ENCODE measurements at places on chromosomes 1 and 21.

GRCh38 chr1:46133181-46133658, 791 bp upstream of the PIK3R3 start:
- DNase-seq, result no peak

GRCh38 chr1:222387007-222387814, 160.7 kb downstream of the HHIPL2 start:
- no peak for DNase-seq

GRCh38 chr1:32764826-32765569, 52.2 kb downstream of the YARS1 start:
- DNase-seq, result no peak

- DNase-seq, result no peak
Observed at GRCh38 chr1:108901106-108901505, 24.3 kb downstream of the GPSM2 start.

DNA sequence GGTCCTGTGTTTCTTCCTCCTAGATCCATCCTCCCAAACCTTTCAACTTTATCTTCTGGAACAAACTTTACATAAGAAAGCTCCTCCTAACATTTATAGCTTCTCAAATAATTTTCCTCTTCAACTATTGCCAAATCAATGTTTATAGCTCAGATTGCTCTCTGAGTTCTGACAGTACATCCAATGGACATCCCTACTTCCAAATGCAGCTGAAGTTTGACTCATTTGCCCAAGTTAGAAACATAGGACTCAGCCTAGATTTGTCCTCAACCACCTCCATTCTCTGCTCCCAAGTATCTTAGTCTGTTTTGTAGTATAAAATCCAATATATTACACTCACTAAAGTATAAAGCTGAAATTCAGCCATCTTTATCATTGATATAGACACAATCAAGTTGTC, 62.6 kb downstream of the ALG14 start:
- no peak for DNase-seq

GRCh38 chr1:63669151-63669961, 76.1 kb downstream of the PGM1 start:
- DNase-seq, result no peak

- DNase-seq, result no peak
Observed at GRCh38 chr1:36542962-36543515, 60.3 kb upstream of the CSF3R start.

DNA sequence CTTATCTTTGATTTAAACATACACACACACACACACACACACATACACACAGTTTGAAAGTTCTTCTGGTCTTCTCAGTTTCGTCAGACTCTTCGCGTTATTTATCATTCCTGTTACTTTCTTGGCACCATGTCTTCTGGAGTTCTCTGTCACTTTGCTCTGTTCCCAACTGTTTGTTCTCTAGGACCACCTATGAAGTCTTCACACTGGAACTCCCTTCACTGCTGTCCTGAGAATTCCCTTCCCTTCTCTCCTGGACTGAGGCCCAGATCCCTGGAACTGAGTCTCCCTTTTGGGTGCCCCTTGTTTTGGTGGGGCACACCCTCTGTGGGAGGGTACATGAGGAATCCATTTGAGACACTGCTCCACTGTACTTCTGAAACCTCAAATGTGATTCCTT, 30.5 kb downstream of the ALG14 start:
- no peak for DNase-seq

GRCh38 chr1:61391730-61392129, 309.4 kb downstream of the NFIA start:
- DNase-seq, result no peak

DNA sequence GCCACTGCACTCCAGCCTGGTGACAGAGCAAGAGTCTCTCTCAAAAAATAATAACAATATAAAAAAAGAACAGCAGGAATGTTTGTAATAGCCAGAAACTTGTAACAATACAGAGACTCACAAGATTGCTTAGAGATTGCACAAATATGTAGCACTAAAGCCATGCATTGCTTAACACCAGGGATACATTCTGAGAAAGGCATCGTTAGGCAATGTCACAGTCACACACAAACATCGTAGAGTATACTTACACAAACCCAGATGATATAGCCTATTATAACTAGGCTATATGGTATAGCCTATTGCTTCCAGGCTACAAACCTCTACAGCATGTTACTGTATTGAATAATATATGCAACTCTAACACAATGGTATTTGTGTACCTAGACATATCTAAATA, 45.3 kb downstream of the GPATCH2 start:
- DNase-seq, result no peak

DNA sequence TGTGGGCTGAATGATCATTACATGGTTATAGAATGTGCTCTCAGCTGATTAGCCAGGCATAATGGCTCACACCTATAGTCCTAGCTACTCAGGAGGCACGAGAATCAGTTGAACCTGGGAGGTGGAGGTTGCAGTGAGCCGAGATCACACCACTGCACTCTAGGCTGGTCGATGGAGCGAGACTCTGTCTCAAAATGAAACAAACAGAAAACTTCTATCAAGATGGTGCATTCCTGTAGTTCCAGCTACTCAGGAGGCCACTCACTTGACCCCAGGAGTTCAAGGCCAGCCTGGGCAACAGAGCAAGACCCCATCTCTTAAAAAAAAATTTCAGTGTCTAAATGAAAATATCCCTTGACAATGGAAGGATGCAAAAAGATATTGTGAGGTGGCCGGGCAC, 10.9 kb downstream of the TIMM17A start:
- no peak for DNase-seq

- no peak for DNase-seq
Observed at GRCh38 chr1:149936170-149936991, at the start of gene MTMR11. Gene MTMR11 (minus strand): TSS chr1:149936879. CDS start chr1:149936647, 232 bp downstream.

DNA sequence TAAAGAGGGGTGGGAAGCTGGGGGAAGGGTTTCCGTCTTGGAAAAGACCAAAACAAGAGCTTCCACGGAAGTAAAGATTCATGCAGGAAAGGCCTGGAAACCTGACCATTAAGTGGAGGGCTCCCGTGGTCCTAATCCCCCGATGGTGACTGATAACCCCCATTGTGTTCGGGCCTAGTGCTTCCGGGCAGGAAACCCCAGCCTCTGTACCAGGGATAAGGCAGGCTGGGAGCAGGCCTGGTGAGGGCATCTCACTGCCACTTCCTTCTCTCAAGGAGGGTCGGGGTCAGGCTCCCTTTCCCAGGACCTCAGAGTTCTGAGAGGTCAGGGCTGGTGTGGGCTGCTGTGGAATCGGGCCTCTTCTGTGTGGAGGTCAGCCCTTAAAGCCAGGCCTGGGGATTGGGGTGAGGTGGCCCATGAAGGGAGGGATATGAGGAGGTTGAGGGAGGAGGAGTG, 136.9 kb downstream of the CDC7 start:
- no peak for DNase-seq

DNA sequence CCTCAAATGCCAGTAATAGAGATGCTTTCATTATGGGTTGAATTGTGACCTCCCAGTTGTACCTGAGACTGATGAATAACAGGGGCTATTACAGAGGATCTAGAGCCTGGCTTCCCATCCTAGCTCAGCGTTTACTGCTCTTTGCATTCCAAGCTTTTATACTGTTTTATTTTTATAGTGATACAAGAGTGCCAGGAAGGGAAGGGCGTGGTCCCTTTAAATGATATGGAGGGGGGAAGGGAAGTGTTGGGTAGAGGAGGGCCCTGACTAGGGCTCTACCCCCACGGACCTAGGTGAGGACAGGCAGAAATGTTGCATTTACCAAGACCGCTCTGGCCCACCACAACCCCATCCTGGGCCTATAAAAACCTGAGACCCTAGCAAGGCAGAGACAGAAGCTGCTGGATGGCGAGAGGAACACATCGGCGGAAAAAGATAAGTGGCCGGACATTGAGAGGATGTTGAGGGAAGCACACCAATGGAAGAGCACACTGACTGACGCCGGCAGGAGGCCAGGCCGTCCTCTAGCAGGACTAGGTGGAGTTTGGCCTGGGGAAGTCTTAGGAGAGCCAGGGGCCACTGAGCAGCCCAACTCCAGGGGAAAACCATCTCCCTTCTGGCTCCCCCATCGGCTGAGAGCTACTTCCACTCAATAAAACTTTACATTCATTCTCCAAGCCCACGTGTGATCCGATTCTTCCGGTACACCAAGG, 1025.9 kb downstream of the TTLL7 start:
- no peak for DNase-seq

DNA sequence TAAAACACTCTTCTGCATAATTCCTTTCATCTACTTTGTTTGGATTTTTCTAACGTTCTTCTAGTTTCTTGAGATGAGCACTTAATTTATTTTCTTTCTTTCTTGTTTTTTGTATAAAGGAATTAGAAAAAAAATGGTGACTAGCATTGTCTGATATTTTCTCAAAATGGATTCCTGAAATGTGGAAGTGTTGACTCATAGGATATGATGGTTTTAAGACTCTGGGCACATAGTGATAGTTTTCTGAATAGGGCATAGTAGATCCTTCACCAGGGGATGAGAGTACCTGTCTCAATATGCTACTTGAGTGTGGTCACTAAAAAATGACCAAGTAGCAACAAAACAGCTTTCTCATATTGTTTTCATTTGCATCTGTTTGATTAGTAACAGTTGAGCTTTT, 100.9 kb downstream of the PEX14 start:
- no peak for DNase-seq

DNA sequence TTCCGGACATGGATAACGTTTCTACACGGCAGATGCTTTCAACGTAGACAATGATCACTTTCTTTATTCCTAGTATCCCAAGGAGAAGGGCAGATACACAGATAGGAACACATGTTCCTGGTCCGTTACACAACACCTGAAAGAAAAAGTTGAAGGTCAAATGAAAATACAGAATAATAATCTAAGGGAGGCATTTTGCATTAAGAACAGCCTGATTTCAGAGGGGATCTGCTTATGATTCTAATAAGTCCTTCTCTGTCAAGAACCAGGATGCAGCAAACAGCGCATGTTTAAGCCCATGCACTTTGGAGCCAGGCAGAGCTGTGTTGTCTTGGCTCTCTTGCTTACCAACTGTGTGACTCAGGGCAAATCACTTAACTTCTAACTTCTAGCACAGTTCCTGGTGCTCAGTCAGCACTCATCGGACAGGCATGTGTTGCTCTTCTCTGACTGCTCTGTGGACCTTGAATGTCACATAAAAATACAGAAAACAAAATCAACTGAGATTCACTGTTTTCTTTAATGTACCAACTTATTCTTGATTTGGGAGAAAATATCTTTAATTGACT, 56.3 kb upstream of the CNN3 start:
- no peak for DNase-seq

- no peak for DNase-seq
Observed at GRCh38 chr1:86875722-86876121, 38.2 kb downstream of the SELENOF start.

- DNase-seq, result no peak
Observed at GRCh38 chr1:44647896-44648295, 26.4 kb downstream of the TMEM53 start.

DNA sequence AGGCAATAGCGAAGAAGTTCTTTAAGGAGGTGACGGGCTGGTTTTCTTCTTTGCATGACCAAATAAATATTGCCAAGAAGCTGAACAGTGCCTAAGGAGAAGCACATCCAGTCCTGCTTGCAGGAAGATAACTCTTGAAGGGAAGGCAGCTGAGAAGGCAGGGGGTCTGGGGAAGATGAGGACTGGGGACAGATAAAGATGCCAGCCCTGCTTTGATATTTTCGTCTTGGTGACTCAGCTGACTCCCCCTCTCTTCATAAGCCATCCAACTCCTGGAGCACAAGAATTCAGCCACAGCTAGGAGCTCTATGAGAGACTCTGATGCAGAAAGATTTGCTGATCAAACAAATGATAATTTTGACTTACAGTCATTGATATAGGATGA, 3.4 kb downstream of the CFAP45 start:
- no peak for DNase-seq

- no peak for DNase-seq
Observed at GRCh38 chr1:232927830-232928505, 22.4 kb upstream of the NTPCR start.

- no peak for DNase-seq
Observed at GRCh38 chr1:222554177-222554576, 6.3 kb upstream of the HHIPL2 start.

- DNase-seq, result no peak
Observed at GRCh38 chr1:160949881-160950280, 4.7 kb downstream of the ITLN2 start.

- DNase-seq, result no peak
Observed at GRCh38 chr1:208538587-208538986, 294.4 kb upstream of the PLXNA2 start.

DNA sequence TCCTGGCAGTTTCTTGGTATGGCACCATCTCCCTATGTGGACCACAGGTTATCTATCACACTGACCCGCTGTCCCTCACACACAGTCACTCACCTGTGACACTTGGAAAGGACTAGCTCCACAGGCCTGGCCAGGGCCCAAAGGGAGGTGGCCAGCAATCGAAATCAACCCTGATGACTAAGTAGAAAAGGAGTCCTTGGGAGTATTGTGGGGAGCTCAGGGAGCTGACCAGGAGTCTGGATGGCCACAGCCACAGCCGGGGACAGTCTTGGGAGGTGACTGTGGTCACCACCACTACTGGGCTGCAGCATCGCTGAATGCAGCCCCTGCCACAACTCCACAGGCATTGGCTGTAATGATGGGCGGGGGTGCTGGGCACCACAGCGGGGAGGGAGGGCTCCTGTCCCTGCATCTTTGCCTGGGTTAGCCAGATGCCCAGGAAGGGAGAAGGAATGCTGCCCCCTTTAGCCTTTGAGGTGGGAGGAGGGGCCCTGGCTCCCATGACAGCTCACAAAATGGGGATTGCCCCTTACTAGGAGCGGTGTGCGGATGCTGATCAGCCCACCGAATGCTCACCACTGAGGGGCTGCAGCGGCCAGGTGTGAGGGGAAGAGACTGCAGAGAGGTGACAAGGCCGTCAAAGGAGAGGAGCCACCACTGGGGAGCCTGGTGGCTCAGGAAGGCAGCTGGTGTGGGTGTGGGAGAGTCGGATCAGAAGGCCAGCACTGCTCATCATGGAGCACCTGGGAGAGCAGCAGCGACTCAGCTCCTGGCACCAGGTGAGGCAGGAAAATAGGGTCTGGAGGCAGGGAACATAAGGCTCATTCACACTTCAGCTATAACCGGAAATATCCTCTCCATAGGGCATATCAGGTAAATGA, 61.3 kb downstream of the H3-3A start:
- DNase-seq, result no peak

DNA sequence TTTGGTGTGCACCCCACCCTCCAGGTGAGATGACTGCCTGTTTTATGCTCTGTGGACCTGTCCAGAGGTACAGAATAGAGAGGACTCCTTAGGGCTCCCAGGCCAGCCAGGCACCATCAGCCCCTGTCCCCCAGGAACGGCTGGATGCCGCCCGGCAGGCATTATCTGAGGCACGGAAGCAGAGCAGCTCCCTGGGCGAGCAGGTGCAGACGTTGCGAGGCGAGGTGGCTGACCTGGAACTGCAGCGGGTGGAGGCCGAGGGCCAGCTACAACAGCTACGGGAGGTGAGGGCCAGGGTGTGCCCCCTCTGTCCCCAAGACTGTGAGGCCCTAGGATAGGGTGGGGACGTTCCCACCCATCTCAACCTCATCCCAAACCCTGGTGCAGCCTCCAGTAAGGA, 10.8 kb downstream of the MFAP2 start:
- no peak for DNase-seq

GRCh38 chr1:228375578-228376261, 30.9 kb downstream of the TRIM11 start:
- DNase-seq, result no peak
